NCI-H2081 treated with DMSO at 0.1 percent for 48 hours (cell line): ENCODE measurements at places on chromosomes 1 and 21.

- no peak for DNase-seq
Measured at GRCh38 chr1:205328476-205328875, 6.9 kb upstream of the NUAK2 start.

- no peak for DNase-seq
Measured at GRCh38 chr1:45103534-45103933, 91.5 kb downstream of the UROD start.

GRCh38 chr21:24123785-24124184 lies 1483.5 kb downstream of the MRPL39 start:
- no peak for DNase-seq

- DNase-seq = no peak
Measured at GRCh38 chr1:7541629-7542028, 229.5 kb upstream of the VAMP3 start.

DNA sequence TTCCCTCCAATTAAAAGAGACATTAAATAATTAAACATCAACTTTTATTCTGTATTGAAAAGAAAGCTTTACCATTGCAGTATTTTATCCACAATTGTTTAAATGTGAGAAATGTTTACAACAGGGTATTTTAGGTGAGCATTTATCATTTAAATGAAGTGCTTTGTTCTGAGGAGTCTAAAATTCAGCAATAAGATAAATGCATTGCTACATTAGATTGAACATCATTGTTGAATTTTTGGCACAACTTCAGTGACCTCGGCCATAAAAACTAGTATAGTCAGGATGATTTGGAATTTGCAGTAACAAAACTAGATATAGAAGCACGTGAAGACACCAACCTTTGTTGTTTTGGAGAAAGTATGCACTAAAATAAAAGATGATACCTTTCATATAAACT lies 692.9 kb downstream of the USP25 start:
- no peak for DNase-seq

DNA sequence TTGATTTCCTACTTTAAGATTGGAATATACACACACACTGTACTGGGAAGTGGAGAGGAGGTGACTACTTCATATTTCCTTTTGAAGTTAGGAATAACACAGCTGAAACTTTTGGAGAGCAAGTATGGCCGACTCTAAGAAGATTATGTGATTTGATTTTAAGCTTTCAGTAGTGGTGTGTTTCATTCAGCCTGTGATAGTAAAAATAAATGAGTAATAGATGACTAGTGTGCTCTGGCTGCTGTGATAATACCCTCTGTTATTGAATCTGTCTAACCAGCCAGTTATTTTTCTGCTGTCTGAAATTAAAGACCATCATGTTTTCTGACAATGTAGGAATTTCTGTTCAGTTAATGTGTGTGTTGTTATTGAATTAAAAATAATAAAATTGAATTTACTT lies 48.3 kb downstream of the CTTNBP2NL start:
- no peak for DNase-seq

GRCh38 chr1:156945881-156946661 lies 25.6 kb downstream of the LRRC71 start:
- no peak for DNase-seq
